ENCODE measurements at places on chromosomes 2 and 18. TPM values are rescaled to one million over a fixed set of nuclear protein-coding genes. Genes with fewer than 3 reads are reported as not detected.

DNA sequence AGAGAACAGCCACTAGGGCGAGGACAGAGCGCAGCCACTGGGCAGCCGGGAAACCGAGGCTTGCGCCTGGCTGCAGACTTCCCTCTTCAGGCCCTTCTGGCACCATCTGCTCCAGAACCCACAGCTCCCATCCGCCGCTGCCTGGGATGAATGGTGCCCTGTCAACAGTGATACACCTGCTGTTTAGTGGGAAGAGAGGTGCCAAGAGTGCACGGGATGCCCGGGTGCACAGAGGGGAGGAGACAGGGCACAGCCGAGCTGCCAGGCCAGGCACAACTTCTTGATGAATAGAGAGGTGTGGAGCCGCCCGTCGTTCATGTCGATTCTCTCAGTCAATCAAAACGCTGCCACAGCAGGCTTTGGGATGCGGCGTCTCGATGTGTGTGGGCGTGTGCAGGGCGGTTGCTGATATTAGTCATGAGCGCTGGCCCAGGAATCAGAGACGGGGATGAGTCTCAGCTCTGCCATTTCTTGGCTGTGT, 39.5 kb downstream of the RRM2 start:
- DNase-seq = no peak

GRCh38 chr2:128834880-128835252, 516.2 kb upstream of the HS6ST1 start:
- no peak for DNase-seq

DNA sequence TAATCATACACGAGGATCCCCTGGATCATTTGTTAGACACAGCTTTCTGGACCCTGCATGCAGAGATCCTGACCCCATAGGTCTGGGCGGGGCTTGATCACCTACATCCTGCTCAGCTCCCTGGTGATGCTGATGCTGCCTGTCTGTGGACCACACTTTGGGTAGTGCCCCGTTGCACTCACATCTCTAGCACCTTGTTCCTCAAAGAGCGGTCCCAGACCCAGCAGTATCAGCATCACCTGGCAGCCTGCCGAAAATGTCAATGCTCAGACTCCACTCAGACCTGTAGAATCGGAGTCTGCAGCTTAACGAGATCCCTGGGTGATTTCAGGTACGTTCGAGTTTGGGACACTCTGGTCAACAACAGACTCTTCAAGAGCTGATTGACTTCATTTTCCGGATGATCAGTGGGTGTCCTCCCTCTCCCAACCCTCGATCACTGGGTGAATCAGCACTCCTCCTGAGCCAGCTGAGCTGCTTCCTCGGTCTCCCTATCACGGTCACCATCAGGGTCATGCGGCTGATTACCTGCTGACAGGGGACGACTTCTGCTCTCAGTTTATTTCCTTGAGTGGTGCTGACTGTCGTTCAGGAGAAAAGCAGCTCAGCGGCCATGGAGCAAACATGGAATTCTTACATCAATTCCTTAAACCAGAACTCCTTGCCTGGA, 150.6 kb upstream of the RAB12 start:
- peak; percentile 56 for DNase-seq

DNA sequence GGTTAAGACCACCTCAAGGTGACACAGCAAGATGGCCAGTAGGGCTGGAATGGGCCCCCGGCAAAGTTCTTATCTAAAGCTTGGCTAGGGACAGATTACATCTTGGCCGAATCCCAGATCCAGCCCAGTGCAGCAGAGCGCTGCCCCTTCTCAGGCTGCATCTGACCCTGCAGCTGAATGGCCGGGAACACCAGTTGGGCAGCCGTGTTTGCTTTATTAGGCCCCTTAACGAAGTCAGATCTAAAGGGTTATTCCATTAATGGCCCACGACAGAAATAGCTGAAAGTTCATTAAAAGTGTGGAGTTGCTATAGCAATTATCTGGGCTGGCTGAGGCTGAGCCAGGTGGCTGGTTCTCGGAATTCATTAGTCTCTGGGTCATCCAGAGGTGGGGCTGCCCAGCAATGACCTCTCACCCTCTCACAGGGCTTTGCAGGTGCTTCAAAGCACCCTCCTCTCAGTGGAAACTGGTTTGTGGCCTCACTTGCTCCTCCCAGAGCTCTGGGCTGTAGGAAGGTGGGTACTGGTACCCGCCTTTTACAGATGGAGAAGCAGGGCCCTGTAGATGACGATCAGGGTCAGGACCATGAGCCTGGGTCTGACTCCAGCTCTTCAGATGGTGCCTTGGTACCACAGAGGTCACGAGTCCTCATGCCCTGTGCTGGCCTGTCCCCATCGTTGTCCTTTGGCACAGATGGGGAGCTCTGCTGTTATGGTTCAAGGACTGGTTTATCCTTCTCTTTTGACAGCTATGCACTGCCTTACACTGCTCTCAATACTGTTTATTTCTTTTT, 68.8 kb downstream of the EMX1 start:
- DNase-seq = no peak

DNA sequence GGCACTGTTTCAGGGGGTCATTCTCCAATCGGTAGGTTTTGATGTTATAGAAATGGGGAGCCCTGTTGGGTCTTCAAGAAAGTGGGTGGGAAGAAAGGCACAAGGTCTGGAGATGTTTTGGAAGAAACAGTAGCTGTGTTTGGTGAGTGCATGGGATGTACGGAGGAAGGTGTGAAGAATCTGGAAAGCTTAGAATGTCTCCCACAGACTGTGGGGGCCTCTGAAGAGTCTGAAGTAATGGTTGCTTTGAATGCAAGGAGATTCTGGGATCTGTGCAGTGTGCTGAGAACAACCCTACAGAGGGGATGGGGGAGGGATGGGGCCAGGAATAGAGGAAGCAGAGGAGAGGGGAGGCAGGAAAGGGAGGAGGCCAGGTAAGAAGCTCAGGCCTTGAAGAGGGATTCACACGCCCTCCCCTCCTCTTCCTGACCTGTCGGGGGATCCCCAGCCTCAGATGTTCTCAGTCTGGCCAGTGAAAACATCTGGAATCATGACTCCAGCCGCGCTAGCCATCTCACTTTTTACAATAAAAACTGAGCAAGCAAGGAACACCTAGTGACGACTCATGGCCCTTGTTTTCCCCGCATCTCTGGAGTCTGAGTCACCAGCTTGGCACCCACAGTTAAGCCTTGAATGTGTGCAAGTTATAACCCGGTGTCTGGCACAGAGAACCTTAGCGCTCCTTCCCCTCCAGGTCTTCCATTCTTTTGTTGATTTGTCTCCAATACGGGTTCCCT, 74.2 kb downstream of the SH3BP4 start:
- no peak for DNase-seq

DNA sequence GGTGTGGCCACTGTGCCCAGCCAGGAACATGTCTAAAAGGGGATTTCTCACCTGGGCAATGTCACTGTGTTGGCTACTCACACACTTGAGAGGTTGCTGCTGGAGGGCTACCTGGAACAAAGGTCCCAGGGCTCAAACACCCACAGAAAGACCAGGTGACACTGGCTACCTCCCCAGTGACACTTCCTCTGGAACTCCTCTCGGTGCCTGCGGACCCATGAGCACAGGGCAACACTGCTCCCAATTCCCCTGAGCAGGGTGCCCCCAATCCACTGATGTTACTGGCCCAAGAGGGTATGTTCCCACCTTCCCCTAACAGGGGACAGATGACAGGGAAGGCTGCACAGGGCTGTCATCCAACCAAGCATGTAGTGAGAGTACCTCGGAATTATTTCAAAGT, 5.8 kb downstream of the NPPC start:
- DNase-seq = no peak

- no peak for DNase-seq
Observed at GRCh38 chr2:88545118-88545517, 82.1 kb downstream of the EIF2AK3 start.

DNA sequence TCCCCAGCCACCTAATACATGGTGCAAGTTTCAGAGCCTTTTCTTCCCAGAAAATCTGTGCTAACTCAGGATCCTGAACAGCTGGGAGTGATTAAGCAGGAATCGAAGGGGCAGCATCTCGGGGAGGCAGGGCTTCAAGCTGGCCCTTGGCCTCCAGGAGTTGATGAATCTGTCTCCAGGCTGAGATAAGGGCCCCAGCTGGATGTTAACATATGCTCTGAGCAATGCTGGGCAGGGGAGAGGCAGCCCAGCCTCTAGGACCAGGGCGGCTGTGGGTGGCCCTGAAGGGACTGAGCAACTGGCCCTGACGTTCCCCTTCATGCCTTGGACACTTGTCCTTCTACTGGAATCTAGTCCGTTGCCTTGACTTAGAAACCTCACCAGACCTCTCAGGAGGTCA, 84.1 kb upstream of the EPC2 start:
- DNase-seq = no peak

DNA sequence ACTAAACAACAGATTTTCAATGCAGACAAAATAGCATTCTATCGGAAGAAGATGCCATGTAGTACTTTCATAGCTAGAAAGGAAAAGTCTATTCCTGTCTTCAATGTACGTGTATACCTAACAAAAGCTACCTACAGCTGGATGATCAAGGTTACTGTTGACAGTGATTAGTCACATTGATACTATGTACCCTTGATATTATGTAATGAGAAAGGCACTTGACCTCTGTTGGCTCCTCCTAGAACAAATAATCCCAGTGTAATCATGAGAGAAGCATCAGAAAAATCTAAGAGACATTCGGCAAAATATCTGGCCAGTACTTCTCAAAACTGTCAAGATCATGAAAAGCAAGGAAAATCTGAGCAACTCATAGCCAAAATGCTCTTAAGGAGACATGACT, 44.4 kb upstream of the LRRTM4 start:
- DNase-seq = no peak

- DNase-seq = no peak
Observed at GRCh38 chr2:22934747-22935146, 450.2 kb upstream of the KLHL29 start.

- DNase-seq = no peak
Observed at GRCh38 chr2:3143602-3144001, 234.0 kb downstream of the EIPR1 start.

DNA sequence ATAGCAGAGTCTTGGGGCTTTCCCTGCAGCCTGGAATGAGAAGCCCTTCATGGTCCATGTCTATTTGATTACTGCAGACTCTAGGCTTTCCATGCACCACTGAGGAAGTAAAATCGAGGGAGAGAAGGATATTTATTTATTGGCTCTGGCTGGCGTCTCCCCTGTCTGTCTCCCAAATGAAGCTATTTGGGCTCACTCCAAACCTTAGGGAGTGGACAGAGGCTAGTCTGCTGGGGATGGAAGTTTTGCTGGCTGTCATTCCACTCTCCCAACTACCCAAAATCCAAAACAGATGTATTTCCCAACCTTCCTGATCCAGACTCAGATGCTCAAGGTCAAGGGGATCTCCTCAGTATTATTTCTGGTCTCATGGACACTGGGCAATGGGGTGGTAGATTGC, 33.7 kb downstream of the TMEM17 start:
- no peak for DNase-seq

DNA sequence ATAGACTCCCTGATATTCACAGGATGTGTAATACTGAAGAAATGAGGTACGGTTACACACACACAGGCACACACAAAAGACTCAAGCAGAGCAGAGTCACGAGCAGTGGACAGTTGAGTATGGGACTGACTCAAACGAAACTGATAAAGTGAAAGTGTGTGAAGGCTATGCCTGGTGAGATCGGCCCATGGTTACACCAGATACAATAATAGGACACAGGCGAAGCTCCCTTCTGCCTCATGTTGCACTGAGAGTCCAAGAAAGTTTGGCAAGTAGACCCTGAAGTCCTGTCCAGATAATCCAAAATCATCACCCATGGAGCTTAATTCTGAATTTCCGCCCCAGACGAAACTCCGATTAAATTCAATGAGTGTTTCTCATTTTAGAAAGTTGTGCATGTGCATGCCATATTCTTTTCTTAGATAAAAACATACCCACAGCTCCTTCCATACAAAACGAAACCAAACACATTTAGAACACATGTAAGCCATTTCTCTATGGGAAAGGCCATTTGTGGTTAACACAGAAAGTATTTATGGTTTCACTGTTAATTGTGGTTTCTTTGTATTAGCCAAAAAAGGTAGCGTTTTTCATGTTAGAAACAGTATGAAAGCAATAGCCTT, 567.6 kb downstream of the PLCL1 start:
- DNase-seq = no peak

DNA sequence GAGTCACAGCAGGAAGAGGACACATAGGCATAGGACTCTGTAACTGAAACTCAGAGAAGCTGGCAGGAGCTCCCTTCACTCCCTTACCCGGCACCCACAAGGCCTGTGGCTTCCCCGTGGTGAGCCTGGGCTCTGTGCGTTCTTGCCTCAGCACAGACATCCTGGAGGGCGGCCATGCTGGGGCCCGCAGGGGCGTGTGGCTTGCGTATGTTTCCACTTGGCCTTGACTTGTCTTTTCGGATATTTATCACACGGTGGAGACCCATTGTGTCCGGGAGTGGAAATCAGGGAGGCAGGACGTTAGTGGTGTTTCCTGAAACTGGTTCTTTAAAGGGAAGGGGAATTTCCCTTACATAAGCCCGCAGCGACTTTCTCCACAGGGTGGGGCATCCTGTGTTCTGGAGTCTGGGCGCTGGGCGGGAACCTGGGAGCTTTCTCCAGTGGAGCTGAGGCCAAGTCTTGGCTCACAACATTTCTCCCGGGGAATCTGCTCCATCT, 49.9 kb upstream of the EML6 start:
- DNase-seq = no peak

DNA sequence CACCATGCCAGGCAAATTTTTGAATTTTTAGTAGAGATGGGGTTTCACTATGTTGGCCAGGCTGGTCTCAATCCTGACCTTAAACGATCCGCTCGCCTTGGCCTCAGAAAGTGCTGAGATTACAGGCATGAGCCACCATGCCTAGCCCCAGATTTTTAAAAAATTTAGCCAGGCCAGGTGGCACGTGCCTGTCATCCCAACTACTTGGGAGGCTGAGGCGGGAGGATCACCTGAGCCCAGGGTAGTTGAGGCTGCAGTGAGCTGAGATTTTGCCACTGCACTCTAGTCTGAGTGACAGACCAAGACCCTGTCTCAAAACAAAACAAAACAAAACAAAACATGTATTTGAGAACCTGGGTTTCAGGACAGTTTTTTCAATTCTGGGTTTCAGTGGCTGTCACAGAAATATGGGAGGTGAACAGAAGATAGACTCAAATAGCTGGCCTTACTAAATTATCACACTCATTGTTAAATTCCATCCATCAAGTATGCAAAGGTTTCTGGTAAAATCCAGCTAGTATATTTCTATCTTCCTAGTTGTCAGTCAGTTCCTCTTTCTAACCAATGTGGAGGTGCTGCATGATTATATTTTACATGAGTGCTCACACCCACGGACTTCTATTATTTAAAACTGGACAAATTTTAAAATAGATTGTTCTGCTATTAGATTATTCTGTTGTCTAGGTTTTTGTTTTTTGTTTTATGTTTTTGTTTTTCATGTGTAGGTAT, 5.4 kb downstream of the ALPG start:
- DNase-seq = no peak

Gene ZNF385B
- 1.1 TPM for total RNA-seq

Gene RAB12
- total RNA-seq = 25.2 TPM

Gene TLX2
- total RNA-seq = 2.9 TPM

Gene C18orf32
- 56.5 TPM for total RNA-seq

Gene LYPD6
- 16.4 TPM for total RNA-seq

Gene RTKN
- 88.3 TPM for total RNA-seq

Gene PIEZO2
- total RNA-seq = 21.8 TPM

Gene HOXD13
- 0.43 TPM for total RNA-seq

Gene CERKL
- 2.9 TPM for total RNA-seq

Data from type B pancreatic cell (in vitro differentiated cells).